Sciatic nerve (tissue), 2 donors: ENCODE measurements at places on chromosomes 2 and 18. TPM values are rescaled to one million over a fixed set of nuclear protein-coding genes. Genes with fewer than 3 reads are reported as not detected.

- DNase-seq = no peak
Measured at GRCh38 chr2:39684464-39684863, 18.7 kb downstream of the TMEM178A start.

DNA sequence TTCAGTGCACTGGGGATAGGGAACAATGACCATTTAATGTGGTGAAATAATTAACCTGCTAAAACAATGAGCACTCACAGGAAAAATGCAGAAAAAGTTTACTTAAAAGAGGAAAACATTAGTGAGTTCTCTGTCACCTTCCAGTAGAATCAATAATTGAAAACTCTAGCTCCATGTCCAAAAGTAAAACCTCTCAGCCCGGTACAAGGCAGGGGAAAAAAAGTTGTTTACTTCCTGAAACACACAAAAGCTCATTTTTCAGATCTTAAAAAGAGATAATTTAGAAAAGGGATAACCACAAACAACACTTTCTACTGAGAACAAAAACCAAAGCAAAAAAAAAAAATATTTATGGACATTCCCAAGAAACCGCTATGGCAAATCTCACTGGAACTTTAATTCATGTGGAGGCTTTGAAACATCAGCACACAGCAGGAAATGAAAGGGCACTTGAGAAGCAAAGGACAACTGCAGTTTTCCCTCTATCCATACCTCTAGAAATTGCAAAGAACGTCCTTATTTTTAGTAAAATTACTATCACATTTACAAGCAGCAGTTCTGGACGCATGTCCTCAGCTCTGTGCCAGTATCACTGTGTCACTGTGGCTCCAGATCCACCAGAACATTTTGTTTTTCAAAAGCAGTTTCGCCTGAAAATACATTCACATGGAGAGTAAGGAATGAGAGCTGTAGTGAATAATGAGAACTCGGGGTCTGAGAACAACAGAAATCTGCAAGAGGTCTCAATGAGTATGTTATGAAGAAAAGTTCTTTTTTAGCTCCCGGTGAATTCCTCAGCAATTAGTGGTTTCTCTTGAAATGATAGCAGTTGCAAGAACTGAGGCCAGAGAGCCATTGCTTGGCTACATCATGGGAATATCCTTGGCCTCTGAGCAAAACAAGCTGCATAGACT lies 44.7 kb upstream of the DNAH7 start:
- DNase-seq = no peak

GRCh38 chr2:132415915-132416722 lies 486 bp upstream of the GPR39 start:
- peak; percentile 68 for DNase-seq

- DNase-seq = no peak
Measured at GRCh38 chr2:121694398-121695170, 42.1 kb downstream of the NIFK start.

DNA sequence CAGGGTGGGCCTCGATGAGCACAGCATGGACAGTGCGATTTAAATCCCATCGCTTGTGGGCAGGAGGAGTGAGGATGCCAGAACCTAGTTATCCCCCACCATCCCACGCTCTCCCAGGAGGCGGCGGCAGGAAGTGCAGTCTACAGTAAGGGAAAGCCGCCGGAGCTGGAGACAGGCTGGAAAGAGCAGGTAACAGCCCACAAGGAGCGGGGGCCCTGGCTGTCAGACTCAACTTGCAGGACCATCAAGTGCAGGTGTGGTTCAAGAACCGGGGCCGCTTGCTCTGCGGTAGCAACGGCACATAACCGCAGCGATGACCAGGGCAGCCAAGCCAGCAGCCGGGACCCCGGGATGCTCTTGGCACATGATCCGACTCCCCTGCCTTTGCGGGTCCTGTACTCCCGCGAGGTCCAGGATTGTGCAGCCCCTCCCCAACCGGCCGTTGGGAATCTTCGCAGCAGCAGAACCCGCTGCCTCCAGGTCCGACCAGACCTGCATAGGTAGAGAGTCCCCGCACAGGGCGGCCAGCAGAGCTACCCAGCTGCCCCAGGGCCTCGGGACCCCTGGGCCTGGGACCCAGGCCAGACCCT lies 82.1 kb downstream of the BIN1 start:
- no peak for DNase-seq

Gene ERFE
- 0.58 TPM for total RNA-seq

Gene GAREM2
- total RNA-seq = 6.8 TPM

Gene SRD5A2
- total RNA-seq = not detected

DNA sequence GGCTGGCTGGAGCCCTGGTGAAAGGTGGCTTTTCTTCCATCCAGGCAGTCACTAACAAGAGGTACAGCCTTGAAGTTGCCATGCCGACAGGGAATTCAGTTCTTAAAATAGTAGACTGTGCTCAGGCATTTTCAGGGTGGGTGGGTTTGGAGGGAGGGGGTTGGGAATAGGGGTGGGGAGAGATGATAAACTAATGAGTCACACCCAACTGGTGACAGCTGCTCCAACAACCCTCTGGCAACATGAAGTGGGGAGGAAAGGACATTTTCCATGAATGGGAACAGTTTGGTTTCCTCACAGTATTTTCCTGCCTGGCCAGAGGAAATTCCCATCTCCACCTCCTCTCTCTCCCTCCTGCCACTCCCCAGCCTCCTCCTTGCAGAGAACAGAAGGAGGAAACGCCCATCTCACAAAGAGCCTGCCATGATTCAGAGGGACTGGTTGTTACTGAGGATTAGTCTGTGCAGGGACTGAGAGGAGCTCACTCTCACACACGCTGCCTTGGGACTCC lies 113.0 kb upstream of the SLC1A4 start:
- DNase-seq = no peak

- DNase-seq = no peak
Measured at GRCh38 chr2:213078686-213079085, 72.7 kb downstream of the IKZF2 start.

DNA sequence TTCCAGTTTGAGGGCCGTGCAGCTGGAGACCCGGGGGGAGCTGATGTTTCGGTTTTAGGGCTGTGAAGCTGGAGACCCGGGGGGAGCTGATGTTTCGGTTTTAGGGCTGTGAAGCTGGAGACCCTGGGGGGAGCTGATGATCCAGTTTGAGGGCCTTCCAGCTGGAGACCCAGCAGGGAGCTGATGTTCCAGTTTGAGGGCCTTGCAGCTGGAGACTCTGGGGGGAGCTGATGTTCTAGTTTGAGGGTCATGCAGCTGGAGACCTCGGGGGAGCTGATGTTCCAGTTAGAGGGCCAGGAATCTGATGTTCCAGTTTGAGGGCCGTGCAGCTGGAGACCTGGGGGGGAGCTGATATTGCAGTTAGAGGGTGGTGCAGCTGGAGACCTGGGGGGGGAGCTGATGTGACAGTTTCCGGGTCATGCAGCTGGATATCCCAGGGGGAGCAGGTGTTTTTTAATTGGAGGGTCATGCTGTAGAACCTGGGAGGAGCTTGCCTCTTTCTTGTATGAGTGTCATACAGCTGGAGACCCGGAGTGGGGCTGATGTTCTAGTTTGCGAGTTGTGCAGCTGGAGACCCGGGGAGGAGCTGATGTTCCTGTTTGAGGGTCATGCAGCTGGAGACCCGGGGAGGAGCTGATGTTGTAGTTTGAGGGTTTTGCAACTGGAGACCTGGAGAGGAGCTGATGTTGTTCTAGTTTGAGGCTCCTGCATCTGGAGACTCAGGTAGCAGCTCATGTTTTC lies 153.2 kb downstream of the RTP5 start:
- peak; percentile 30 for DNase-seq

- DNase-seq = no peak
Measured at GRCh38 chr18:30086351-30086750, 956.2 kb downstream of the DSC3 start.

Gene POMC
- 1.1 TPM for total RNA-seq
